MG63 (cell line): ENCODE measurements at places on chromosomes 2 and 18. TPM values are rescaled to one million over a fixed set of nuclear protein-coding genes. Genes with fewer than 3 reads are reported as not detected.

DNA sequence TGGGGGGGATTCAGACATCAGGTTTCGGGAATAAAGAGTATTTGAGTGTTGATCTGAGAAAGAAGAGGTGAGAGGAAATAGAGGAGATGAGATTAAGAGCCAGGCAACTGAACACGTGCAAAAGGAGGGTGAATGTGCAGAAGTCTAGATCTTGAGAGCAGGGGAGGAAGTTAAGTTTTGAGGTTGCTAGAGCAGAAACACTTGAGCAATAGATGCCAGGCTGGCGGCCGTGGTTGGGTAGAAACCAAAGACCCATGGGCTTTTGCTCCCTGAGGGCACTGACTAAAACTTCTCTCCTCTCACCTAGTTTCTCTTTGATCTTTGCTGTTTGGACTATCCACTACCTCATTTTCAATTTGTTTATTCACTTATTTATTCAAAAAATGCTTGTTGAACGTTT, 116.0 kb downstream of the CDC42EP3 start:
- DNase-seq, result no peak

Gene COLEC12
- total RNA-seq, result 27.4 and 28.2 TPM in 2 replicates

- DNase-seq, result no peak
These were observed 182.8 kb upstream of the SETBP1 start for GRCh38 chr18:44497757-44498490.

- DNase-seq, result no peak
These were observed 33.2 kb downstream of the B3GNT2 start for GRCh38 chr2:62229082-62229605.

DNA sequence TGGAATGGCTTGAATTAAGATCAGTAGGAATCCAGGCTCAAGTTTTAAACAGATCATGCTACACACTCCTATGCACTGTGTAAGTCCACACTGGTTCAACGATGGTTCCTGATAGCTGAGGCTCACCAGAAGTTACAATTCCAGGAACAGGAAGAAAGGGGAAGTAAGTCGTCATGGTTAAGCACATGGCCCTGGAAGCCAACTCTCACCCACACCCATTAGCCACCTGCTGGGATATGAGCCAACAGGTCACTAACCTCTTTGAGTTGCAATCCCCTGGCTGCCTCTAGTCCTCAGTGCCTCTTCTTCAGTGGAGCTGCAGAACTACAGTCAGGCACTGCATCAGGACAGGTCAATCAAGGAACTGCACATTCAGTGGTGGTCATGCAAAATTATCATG, 133.5 kb downstream of the TMEM182 start:
- DNase-seq, result no peak

- no peak for DNase-seq
These were observed 80.4 kb downstream of the PMAIP1 start for GRCh38 chr18:59980188-59980637.

- no peak for DNase-seq
These were observed 145.6 kb downstream of the NDUFA10 start for GRCh38 chr2:239879423-239880084.

DNA sequence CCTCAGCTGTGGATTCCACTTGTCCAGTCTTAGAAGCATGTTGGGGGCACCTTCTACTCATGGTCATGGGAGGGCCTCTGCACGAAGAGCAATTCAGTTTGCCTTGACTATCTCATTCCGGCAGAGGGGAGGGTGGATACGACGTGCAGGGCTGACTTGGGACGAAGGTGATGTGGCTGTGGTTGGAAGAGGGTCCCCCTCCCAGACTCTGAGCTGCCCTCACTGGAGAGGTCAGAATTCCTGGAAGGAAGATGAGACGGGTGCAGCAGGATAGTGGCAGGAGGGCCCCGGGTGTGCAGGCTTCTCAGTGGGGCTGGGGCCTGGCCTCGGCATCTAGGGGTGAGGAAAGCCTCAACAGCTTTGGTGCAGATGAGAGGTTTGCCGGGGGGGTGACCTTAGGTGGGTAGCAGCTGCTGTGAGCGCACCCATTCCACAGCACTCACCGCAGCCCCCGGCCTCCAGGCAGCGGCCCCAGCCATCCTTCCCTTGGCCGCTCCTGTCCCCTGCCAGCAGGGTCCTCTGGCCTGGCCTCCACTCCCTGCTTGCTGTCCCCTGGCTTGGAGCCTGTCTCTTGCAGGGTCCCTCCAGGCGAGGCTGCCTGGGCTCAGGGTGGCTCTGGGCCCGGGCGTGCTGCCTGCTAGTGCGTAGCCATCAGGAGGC, 3.2 kb downstream of the RNPEPL1 start:
- no peak for DNase-seq

- DNase-seq, result no peak
These were observed 94.1 kb upstream of the MGAT4A start for GRCh38 chr2:98825020-98825350.

DNA sequence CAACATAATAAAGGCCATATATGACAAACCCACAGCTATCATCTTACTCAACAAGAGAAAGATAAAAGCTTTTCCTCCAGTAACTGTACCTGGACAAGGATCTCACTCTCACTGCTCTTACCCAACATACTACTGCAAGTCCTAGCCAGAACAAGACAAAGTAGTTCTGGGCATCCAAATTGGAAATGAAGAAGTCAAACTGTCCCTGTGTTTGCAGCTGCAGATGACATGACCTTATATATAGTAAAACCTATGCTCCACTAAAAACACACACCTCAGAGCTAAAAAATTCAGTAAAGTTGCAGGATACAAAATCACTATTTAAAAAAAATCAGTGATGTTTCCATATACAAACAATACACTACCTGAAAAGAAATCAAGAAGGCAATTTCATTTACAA, 32.2 kb downstream of the USP34 start:
- no peak for DNase-seq

- no peak for DNase-seq
These were observed 207.1 kb upstream of the SLC8A1 start for GRCh38 chr2:40658941-40659340.

DNA sequence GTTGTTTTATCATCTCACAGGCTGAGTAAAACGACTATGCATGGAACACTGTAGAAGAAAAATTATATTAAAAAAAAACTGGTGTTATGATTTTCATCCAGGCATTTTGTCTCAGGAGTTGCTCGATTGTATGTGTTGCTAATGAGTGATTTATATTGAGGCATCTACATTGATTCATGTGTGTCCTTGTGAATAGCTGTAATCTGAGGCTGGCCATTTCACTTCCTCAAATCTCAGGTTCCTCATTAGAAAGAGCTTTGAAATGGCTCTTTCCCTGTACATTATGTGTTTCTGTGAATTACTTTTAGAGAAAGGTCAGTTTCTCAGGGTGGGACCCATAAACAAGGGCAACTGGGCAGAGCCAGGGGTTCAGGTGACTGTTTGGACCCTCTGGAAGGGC, 2.3 kb downstream of the IL18R1 start:
- no peak for DNase-seq

DNA sequence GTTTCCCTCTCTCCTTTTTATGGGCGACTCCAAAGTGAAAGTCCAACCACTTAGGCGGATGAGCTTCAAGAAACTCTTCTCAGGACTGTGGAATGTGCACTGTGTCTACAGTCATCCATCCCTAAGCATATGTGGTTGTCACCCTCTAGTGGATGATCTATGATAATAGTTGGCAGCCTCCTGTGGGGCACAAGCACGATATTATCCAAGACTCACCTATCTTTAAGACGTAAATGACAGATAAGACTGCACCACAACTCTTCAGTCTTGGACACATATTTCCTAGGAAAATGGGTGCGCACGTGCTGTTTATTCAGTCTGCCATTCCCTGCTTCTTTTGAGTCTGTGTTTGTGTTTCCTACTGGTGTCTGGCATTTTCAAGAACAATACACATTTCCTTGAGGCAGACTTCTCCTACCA, 145.5 kb upstream of the CTAGE1 start:
- peak; percentile 43 for DNase-seq

GRCh38 chr18:48832938-48833700, 117.6 kb downstream of the SMAD7 start:
- DNase-seq, result peak; percentile 95

DNA sequence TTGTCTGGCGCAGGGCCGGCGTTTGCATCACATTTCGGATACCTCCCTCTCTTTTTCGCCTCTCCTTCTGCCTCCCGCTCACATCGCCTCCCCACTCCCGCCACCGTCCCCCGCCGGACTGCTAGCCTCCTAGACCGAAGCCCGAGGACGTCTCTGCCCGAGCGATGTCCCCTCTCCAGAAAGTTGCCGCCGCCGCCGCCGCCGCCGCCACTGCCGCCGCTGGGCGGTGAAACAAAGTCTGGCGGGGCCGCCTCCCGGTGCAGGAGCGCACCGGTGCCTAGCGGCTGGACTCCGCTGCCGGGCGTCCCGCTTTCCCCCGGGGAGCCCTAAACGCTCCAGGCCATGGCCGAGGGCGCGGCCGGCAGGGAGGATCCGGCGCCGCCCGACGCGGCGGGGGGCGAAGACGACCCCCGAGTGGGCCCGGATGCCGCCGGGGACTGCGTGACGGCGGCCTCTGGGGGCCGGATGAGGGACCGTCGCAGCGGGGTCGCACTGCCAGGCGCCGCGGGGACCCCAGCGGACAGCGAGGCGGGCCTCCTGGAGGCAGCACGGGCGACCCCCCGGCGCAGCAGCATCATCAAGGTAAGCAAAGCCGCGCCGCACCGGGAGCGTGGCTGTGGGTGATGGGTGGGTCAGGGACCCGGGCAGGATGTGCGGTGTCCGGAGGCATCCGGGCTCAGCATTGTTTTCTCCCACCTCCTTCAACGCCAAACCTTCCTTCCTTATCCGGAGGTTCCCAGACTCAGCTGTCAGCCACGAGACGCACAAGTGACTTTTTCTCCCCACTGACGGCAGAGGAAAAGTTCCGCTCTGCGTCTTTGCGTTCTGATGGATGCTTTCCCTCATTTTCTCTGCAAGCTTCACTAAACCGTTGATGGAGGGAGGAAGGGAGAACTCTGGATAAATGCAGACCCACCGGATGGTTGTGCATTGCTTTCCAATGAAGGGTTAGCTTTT, 643 bp downstream of the PLCL1 start:
- DNase-seq, result no peak

Gene DNAH6
- not detected in 2 replicates for total RNA-seq

DNA sequence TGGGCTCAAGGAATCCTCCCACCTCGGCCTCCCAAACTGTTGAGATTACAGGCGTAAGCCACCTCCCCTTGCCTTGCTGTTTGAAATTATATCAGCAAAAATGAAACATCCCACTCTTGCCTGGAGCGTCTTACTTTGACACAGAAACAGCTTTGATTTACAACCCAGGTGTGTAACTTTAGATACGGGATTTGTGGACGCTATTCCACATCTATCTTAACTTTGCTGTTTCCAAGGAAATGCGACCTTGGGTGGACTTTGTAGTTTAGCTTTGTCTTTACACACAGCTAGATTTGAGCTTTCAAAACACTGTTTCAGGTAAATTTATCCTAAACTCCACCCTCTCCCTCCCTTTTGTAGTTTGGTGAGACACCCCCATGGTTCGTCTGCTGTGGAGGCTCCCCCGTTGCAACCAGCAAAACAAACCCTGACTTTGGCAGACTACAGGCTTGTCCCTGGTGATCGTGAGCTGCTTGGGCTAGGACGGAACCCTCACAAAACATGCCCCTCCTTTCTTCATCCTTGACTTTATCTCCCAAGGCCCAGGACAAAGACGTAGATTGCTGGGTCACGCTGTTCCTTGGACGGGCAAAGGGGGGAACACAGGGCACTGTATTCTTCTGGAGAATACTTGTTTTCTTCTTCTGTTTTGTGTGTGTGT, 5.5 kb upstream of the MSH6 start:
- no peak for DNase-seq

DNA sequence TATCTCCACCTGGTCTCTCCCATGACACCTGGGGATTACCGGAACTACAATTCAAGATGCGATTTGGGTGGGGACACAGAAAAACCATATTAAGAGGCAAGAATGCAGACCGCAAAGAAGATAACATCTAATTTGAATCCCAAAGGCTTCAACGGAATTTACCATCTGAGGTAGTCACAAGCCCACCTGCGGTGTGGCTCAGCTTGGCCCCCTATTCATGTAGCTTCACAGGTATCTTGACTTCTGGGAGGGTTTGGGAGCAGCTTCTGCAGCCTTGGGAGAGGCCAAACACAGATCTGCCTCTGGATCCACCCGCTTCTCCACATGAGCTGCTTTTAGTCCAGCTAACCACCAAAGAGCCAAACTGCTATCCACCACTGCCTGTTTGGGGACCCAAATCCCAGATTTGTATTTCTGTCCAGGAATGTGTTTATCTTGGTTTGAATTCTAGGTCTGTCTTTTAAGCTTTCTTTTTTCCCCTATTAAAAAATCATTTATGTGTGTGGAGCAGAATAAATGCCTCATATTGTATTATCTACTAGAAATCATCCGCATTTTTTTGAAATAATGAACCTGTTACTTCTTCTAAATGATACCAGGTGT, 247.6 kb downstream of the DLGAP1 start:
- no peak for DNase-seq

DNA sequence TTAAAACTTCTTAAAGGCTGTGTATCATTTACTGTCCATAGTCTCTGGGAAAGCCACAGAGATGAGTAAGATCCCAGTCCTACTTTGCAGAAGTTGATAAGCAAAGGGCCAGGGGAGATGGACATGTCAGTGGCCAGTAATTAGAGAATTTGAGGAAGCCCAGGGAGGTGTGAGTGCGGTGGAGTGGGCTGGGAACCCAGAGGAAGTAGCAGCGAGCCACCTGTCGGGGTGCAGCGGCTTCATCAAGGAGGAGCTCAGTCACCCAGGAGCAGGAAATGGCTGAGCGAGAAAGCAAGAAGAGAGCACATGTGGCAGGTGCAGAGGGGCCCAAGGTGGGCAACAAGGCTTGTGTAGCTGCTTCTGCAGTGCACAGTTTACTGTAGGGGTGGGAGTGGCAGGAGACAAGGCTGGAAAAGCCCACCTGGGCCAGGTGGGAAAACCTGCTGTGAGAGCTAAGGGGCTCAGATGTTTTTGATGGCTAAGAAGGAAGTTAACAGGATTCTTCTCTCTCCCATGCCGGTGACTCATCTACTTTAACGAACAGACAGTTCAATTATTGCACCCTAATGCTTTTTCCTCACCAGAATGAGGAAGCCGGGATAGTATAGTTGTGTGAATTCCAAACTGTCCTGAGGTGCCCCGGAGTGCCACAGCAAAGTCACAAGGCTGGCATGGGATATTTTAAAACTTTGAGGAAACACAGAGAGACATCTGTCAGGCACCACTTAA, 34.8 kb upstream of the MGAT5 start:
- DNase-seq, result no peak

DNA sequence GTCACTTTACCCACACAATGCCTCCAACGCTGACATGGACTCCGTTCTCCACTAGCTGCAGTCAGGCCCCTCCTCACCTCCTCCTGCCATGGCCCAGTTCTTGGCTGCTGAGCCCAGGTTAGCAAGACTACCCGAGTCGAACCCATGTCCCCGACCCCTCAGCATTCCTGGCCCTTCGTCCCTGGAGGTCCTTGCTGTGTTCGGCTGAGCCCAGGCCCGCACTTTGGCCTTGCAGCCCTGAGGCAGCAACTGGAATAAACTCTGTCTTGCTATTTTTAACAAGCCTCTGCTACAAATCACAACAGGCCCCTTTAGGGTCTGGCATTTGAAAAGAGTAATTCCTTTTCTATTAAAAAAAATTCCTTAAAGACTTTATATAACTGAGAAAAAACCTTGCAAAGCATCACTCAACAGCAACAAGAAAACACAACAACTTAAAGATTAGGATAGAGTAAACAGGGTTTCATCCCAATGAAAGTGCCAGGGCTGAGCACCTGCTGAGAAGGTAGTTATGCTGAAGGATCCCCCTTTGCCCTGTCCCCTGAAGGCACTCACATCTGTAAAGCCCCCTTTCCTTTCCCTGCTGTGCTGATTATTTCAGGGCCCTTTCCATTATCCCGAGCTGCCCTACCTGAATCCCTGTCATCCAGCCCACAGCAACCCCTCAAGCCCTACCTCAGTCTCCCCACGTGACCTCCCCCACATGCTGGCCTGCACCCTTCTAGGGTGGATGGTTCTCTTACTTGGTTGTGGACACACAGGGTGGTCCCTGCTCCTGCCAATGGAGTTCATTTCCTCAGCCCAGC, 120.0 kb upstream of the SNTG2 start:
- DNase-seq, result no peak
